ENCODE measurements at places on chromosomes 7 and 10.

DNA sequence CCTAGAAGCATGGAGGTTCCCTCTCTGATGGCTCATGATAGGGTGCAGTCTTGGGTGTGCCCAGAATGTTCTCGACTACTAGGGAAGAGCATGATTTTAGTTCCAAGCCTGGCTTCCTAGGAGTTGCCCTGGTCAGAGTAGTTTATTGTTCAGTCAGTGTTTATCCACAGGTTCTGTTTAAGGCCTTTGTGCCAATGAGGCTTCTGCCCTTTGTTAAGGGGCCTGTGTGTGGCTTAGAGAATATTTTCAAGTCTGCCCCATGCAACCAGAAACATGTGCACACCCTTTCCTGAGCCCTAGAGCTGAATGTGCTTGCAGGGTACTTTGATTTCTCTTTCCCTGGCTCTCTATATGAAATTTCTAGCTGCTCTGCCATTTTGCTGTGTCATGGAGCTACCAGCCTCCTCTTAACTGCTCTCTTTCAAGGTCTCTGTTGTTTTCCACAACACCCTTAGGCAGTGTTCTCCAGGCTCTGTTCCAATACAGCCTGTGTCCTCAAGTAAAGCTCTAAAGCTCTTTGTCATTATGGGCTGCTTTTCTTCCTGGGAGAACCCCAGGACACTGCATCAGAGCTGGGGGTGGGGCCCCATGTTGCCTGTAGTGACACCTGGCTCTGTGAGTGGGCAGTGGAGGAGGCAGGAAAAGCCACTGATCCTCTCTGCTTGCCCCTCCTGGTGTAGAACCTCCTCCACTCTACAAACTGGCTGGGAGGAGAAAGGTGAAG is 34.1 kb upstream of the TSPAN33 start:
- DNase-seq, result no peak

DNA sequence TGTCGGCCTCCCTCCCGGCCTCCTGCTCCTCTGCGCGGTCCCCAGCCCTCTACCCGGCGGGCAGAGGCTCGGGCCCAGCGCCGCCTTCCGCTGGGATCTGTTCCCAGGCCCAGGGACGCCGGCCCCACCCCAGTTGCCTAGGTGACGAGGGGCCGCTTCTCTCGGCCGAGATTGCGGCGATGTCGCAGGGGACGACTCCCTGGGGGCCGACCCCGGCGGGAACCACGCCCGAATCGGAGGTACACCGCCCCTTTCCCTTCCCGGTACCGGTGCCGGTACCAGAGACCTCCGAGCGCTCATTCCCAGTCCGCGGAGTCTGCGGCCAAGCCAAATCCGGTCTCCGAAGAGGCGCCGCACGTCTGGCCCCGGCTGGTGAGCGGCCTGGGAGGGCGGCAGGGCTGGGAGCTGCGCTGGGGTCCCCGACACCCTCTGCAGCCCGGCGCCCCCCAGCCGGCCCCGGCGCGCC is at the start of gene CABCOCO1:
CABCOCO1 (plus strand) TSS at position 136 of the 466 bp plus-strand sequence; CDS start at position 180, 44 bp downstream.
- DNase-seq, result no peak

DNA sequence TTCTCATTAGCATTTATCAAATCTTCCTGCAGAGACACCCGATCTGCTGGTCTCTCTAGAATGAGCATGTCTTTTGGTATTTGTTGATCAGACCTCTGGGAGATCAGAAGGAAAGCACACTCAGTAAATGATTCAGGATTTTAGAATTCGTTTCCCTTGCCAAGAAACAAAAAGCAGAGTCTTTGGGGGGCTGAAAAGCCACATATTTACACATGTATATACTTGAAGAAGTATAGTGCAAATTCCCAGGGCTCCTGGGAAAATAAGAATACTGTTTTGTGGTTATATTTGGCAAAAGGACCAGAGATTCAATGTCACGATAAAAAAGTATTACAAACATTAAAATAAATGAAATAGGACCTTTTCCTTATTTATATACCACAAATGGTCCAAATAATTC is 100.2 kb downstream of the AGMO start:
- DNase-seq, result no peak

DNA sequence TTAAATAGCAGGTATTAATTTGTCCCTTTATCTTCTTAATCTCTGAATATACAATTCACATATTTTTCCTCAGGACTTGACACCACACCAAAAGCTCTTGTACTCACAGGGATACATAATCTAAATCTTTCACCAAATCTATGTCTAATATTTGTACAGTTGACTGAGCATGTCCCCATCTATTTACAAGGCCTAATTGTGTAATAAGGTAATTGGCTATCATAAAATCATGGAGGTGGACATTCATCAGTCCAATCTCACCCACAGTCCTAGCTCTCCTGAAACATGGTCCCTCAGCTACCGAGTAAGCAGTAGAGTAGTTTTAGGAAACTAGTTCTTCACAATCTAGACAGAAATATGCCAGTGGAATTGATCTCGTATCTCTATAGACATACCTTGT is 30.3 kb upstream of the EGFR start:
- no peak for DNase-seq

- DNase-seq, result no peak
Observed at GRCh38 chr10:31147210-31147608, 115.5 kb upstream of the ZNF438 start.

GRCh38 chr7:38339953-38340819 is 66.8 kb upstream of the TARP start:
- no peak for DNase-seq

DNA sequence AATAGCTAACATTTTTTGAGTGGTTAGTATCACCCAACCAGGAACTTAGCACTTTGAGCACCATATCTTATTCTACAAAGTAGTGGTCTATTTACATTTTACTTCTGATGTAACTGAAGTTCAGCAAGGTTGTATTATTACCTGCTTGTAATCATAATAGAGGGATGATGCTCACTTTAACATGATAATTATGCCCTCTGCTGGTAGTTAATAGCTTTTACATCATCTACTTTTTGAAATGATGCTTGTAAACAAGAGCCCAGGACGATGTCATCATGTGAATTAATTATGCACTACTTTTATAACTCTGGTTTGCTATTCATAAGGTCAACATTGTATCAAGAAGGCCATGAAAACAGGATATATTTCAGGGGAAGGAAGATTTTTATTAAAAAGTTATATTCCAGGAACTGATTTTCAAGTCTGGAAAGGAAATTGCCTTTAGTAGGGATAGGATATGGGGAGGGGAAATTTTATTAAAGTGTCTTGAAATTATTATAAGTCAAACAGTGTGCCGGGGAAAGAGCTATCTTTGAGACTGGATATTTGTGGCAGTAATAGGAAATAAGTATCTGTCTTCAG is 80.3 kb upstream of the SCIN start:
- DNase-seq, result no peak

DNA sequence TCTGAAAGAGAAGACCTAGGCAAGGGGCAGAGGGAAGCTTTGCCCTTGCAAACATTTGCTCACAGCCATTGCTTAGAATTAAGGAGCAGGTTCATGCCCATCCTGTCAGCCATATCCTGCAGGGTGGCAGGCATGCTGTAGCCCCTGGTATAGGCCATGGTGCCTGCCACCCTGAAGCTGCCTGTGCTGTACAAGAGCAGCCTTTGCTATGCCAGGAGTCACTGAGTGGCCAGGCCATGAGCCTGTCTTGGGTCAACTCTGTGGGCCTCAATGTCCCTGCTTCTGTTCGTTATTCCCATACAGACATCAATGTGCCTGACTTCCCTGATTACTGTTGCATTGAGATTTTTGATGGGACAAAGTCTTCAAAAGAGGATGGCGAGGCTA is 368 bp upstream of the SVOPL start:
- DNase-seq, result no peak

GRCh38 chr7:101823096-101823495 is 5.7 kb downstream of the CUX1 start:
- no peak for DNase-seq

DNA sequence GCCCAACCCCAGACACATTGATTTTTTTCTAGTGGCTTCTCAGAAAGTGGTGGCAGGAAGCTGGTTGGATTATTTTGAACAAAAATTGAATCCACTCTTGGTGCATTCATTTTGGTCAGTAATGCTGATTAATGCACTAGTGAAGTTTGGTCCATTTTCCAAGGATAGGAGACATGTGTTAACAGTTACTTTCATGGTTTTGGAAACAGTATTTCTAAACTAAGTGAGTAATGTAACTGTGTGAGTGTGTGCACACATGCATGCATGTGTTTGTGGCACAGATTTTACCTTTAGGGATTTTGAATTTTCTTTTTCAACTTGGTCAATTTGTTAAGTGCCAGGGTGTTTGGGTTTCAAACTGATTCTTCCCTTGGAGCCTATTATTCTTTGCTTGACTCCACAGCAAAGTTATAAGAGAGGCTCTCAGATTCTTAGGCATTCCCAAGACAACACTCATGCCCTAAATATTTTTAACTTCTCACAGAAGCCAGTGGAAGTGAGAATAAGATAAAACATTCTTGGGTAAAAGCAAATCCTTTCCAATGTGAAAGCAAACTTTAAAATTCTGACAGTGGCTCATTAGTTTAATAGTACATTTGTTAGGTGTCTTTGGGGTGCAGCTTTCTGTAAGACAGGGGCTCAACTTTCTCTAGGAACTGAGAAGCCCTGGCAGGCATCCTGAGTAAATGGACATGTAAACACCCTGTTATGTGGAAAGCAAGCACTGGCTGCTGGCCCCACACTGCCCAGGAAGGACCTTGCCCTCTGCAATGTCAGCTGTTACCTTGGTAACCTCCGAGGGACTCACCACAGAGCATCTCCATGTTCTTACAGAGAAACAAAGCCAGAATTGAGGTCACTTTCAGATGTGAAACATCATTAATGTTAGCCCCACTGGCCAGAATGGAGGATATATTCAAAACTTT is 68.4 kb downstream of the ASAH2B start:
- DNase-seq, result no peak

- DNase-seq, result no peak
Observed at GRCh38 chr10:61323726-61324125, 129.5 kb downstream of the TMEM26 start.

GRCh38 chr10:130777507-130778165 is 533.9 kb downstream of the TCERG1L start:
- no peak for DNase-seq

- no peak for DNase-seq
Observed at GRCh38 chr7:51255536-51256208, 60.9 kb downstream of the COBL start.

DNA sequence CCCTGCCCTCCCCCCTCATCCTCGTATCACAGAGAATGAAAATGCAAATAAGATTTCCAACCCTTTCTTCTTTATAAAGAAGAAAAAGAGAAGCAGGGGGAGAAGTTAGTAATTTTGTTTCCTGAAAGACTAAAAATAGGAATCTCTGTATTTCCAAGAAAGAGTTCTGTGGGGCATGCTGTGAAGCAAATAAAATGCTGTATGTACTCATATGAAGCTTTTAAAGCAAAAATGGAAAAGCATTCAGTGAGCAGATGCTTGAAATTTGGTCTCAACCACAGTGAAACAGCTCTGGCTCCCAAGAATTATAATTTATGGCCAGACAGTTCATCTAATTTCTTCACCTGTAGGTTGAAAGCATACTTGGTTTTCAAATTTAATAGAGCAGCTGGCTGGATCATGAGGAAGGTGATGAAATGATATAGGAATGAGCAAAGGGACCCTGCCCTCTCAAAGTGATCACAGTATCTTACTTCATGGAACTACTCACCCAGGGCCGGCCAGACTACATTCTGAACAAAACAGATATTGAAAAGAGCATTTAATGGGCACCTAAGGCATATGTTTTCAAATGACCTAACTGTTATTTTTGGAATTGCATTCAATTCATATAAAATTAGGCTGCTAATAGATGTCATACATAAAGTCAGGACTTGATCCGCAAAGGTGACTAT is 31.4 kb downstream of the SVIL start:
- no peak for DNase-seq

GRCh38 chr7:39967406-39968161 is 17.5 kb downstream of the CDK13 start:
- DNase-seq, result no peak

GRCh38 chr10:121133901-121134300 is 282.7 kb downstream of the WDR11 start:
- no peak for DNase-seq

- no peak for DNase-seq
Observed at GRCh38 chr7:111672901-111673300, 110.6 kb upstream of the IMMP2L start.

DNA sequence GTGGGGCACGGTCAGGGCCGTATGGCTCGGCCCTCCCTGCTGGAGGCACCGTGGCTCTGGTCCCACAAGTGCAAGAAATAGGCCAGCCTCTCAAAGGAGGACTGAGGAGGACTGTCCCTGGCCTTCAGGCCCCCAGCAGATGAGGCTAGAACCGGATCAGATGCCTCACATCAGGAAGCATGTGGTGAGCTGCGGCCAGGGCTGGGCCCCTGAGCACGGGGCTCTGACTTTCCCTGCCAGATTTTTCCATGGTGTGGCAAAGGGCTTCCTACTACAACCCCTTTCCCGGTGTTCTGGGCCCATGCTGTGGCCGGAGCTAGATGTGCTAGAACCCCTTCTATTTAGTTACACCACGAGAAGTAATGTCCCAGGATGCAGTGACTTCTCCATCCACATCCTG is 100.4 kb downstream of the TCERG1L start:
- no peak for DNase-seq

- no peak for DNase-seq
Observed at GRCh38 chr7:74726309-74727101, 47.3 kb upstream of the NCF1 start.

- DNase-seq, result no peak
Observed at GRCh38 chr10:125190414-125190813, 30.1 kb upstream of the CTBP2 start.

GRCh38 chr10:11373717-11374171 is 237.7 kb downstream of the USP6NL start:
- DNase-seq, result no peak

- DNase-seq, result no peak
Observed at GRCh38 chr7:143384148-143384547, 3.0 kb downstream of the ZYX start.

DNA sequence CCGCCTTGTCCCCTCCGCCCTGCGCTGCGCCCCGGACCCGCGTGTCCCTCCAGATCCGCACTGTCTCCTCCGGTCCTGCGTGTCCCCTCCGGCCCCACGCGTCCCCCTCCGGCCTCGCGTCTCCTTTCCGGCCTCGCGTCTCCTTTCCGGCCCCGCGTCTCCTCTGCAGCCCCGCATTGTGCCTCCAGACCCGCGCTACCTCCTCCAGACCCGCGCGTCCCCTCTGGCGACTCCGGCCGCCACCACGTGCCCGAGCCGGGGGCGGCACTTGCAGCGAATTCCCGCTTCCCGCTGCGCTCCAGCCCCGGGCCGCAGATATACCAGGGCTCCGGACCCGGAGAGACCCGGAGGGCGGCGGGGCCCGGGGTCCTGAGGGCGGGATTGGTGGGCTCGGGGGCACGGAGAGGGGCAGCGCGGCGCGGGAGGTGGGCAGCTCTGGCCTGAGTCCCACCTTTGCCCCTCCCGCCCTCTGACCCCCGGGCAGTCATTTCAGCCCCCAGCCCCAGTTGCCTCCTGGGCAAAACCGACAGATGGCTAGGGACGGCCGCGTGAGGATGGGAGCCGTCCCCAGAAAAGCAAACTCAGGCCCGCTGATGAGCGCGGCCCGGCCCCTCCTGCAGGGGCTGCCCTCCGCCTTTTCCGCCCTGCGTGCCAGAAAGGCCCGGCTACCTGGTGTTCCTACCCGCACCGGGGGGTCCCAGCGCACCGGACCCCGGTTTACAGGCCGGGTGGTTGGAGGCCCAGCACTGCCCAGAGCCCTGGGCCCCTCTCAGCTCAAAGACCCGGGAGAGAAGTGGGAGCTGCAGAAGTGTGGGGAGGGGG is 56.5 kb downstream of the RBM17 start:
- no peak for DNase-seq
